ENCODE measurements at places on chromosomes 3 and 15.

DNA sequence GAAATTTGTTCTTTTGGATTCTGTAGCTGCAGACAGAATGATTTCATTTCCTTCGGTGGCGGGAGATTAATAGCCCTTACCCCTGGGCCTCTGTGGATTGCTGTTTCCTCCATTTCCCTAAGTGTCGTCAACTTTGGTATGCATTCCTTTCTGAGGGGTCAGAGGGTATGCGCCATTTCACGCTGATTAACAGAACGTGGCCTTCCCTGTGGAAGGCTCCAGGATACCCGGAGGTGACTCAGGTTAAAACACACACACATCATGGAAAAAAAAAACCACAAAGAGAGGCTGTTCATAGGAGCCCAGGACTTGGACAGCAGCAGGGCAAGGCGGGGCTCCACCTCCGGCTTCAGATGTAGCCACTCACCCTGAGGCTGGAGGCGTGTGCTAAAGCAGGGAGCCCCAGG, 51.9 kb downstream of the EPHB1 start:
- DNase-seq = peak; percentile 70

- no peak for DNase-seq
Observed at GRCh38 chr3:66476852-66477381, 23.9 kb downstream of the LRIG1 start.

DNA sequence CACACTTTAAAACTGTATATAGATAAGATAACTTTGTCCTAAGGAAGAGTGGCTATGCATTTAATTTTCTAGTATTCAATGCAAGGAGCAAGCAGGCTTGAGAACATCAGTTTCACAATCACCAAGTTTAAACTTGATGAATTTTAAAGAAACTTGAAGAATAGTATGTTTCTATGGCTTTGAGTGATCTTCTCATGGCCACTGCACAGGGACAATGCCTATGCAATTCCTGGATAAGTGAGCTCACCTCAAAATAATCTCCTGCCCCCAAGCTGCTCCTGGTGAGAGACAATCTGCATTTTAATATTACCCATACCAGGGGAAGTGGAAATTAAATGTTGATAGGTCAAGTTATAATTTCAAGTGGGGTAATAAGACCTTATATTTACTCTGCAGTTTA, 376.6 kb upstream of the CBLB start:
- no peak for DNase-seq

GRCh38 chr3:52121464-52121805, 32.8 kb downstream of the POC1A start:
- DNase-seq = no peak

- no peak for DNase-seq
Observed at GRCh38 chr3:48347500-48347899, 14.0 kb upstream of the SPINK8 start.

DNA sequence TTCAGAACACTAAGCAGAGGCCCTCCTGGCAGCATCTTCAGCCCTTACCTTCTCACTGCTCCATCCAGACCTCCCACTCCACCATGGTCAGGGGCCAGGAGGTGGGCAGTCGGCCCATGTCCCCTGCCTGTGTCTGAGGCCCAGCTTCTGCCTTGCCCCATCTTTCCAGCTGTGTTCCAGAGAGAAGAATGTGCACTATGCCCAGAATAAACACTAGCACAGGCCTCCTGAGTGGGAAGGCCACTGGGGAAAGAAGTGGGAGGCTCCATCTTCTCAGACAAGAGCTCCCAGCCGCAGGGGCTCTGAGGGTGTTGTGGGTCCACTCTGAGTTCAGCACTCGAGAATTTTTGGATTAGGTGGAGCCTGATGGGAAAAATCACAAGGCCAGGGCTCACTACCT, 44.5 kb downstream of the ADCY5 start:
- DNase-seq = no peak

GRCh38 chr3:194051366-194052149, 84.4 kb upstream of the HES1 start:
- DNase-seq = no peak

DNA sequence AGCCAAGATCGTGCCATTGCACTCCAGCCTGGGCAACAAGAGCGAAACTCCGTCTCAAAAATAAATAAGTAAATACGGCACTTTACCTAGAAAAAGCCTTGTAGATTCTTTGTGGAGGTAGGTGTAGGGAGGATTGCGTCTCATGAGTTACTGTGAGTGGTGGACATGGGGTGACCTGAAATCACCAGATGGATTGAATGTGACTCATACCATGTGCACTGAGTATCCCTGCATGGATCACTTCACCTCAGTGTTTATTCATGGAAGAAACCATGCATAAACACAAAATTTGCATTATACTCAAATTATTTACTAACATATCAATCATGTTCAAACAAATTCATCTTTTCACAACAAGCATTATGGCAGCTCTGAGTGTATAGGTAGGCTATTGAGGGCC, 55.9 kb downstream of the MRPS25 start:
- no peak for DNase-seq

DNA sequence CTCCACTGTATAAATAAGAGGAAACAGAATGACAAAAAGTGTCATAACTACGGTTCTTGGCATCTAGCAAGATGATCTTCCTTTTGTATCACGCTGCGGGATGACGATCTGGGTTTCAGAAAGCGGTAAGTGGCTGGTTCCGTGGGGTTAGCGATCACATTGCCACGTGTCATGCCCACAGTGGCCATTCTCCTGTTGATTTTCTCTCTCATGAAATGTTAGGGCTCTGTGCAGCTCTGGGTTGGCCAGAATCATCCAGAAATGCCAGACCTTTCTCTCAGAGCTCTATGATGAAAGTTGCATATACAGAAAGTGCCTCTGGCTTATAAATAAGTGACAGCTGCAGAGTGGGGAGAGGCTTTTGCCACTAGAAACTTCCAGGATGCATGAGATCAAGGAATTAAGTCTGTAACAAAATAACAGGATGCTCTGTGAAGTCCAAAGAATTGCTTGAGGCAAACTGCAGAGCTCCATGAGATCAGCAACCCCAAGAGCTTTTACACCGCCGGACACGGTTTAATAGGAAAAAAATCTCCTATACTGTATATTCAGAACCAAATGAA, 71.6 kb downstream of the ABTB1 start:
- DNase-seq = no peak

GRCh38 chr15:93954985-93955571, 276.3 kb upstream of the MCTP2 start:
- DNase-seq = no peak

- DNase-seq = no peak
Observed at GRCh38 chr3:141386611-141387111, 18.4 kb downstream of the ZBTB38 start.

DNA sequence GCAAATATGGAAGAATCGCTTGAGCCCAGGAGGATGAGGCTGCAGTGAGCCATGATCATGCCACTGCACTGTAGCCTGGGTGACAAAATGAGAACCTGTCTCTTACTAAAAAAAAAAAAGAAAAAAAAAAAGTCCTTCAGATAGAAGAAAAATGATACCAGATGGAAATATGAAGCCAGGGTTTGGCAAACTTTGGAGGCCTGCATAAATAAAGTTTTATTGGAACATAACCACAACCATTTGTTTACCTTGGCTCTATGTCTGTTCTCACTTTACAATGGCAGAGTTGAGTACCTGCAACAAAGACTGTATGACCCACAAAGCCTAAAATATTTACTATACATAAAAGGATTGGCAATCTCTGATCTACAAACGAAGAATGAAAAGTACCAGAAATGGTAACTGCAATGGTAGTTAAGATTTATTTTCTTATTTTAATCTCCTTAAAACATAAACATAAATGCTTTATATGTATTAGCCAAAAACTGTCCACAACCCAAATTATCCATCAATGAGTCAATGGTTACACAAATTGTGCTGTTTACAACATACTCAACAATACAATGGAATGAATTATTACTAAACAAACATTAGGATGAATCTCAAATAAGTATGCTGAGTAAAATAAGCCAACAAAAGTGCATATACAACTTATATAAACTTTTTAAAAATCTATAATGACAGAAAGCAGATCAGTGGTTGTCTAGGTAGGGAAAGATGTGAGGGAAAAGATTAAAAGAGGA, 41.8 kb downstream of the GOLGB1 start:
- DNase-seq = peak; percentile 8

- DNase-seq = no peak
Observed at GRCh38 chr3:39448506-39449233, 18.8 kb upstream of the MOBP start.

DNA sequence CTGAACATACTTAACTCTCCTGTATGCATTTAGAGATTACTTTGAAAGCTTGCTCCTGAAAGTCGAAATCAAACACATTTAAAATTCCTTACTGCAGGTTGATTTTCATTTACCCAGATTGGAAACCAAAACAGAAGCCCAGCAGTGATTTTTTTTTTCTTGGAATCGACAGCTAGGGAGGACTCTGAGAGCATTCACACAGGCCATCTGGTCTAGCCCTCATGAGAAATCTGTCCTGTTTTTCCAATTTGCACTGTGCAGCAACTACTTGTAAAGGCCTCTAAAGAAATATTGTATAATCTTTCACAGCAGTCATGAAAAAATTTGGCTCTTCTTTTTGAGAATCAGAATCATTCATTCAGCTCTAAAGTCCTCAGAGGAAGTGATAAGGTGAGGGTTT, 179.2 kb downstream of the KCNAB1 start:
- DNase-seq = no peak

- peak; percentile 88 for DNase-seq
Observed at GRCh38 chr3:126858887-126859286, 124.0 kb upstream of the PLXNA1 start.

- DNase-seq = no peak
Observed at GRCh38 chr3:186665625-186666188, at the start of gene HRG. TSS of gene HRG (plus strand) at chr3:186666014. CDS start at chr3:186666032, 18 bp downstream.

DNA sequence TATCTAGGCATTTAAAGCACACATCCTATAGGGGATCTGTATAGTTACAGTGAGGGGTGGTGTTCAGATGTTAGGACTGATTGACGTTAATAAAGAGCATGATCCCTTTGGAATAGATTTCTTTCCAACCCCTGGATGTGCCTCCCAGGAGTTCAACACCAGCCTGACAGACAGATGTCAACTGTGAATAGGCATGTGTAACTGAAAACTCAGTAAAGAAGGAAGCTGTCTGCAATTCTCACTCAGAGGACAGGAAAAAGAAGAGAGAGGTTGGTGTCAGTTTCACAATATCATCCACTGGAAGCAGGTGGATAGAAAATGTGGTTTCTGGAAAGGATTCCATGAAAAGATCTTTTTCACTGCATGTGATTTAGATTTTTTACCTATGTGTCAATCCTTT, 396.3 kb downstream of the NSUN3 start:
- no peak for DNase-seq

DNA sequence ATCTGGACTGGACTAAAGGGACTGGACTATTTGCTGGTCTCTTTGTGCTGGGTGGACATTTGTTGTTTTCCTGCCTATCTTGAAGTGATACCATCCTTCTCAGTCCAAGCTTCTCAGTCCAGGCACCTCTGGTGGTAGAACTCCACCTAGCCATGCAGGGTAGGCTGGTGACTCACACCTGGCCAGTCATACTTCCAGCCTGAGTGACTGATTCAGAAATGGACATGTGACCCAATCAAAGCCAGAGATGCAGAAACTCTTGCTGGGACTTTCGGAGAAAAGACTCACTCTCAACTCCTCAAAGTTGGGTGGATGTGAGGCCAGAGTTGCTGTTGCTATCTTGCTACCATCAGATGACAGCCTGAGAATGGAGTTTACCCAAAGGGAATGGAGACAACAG, 5.6 kb upstream of the ASB14 start:
- DNase-seq = peak; percentile 60

DNA sequence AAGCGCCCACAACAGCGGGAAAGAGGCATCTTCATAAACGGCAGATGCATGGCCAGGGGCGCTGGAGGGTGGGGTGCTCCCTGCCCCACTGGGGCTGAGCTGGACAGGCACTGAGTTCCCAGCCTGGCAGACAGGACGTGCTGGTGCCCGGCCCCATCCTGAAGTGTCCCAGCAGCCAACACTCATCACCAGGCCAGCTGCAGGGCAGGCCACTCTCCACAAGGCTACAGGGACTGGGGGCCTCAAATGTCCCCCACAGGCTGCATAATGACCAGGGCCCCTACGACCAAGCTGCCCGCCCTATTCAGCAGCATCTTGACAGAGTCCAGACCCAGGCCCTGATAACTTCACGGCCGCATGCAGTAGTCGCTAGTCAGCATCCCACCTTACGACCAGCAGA, 124.1 kb upstream of the IQSEC1 start:
- DNase-seq = no peak

- no peak for DNase-seq
Observed at GRCh38 chr3:190210608-190211007, 89.9 kb upstream of the P3H2 start.

DNA sequence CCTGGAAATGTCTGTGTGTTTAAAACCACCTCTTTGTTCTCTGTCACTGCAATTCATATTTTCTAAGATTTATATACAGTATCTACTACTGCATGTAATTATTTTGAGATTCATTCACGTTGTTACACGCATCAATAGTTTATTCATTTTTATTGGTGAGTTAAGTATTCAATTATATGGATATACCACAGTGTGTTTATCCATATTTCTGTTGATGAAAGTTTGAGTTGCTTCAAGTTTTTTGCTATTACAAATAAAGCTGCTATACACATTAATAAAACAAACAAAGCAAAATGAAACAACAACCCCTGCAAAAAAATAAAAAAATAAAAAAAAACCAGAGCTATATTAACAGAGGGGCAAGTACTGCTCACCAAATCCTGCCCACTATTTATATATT, 122.3 kb downstream of the NR2E3 start:
- DNase-seq = no peak

DNA sequence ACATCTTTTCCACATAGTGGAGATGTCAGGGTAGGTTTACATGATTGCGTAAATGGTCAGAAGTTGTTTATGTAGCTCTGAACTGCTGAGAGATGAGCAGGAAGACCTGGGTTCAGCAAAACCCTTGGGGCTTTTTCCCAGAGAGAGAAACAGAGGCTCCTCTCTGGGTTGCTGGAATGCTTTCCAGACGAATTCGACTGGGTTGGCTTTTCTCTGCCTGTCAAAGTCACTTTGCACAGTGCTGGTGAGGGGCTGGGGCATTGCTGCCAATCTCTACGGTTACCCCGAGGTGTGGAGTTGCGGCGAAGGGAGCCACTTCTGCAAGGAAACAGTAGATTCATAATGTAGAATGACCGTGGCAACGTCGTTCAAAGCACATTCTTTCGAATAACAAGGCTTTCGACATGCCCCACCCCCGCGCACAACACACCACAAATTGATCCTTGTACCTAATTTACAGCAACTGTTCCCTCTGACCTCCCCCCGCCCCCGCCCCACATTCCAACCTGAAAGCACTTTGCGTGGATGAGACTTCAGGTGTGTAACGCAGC, 950 bp upstream of the CNTN4 start:
- no peak for DNase-seq

- DNase-seq = no peak
Observed at GRCh38 chr3:129741794-129742193, 135.3 kb upstream of the PLXND1 start.

GRCh38 chr3:172289583-172289982, 158.7 kb downstream of the GHSR start:
- no peak for DNase-seq

Data from epithelial cell of prostate (primary cell).